Dorsolateral prefrontal cortex (tissue), 122 donors: ENCODE measurements at places on chromosomes 1 and 21.
A peak's percentile ranks its signal among the peaks of the same experiment; 100 is the strongest.

DNA sequence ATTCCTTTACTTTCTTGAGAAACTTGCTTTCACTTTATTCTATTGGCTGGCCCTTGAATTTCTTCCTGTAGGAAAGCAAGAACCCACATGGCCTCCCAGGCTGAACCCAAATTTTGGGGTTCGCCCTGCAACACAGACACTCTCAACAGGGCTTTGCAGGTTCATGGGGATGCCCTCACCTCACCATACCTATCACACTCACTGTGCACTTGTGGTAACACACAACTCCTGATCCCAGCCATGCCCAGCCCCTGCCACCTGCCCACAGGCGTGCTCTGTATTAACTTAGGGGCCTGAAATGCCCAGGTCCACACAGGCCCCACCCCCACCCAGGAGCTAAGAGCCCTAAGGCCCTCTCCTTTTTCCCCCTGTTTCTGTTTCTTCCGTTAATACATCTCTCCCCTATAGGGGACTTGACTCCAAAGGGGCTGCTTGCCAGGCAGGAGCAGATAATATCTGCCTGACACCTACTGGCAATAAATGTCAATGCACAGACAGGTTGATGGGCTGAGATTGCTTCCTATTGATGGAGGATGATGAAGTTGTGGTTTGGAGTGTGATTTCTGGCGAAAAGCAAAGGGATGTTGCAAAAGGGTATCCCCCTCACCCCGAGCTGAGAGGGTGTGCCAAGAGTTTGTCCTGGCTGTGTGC lies 171.5 kb downstream of the AJAP1 start:
- DNase-seq: peak; percentile 54

GRCh38 chr1:196207612-196208217 lies 400.5 kb downstream of the KCNT2 start:
- no peak for DNase-seq

GRCh38 chr1:209850342-209850979 lies 22.7 kb downstream of the UTP25 start:
- DNase-seq: peak; percentile 87

GRCh38 chr1:100422065-100422464 lies 69.8 kb downstream of the CDC14A start:
- DNase-seq: no peak

GRCh38 chr1:93434987-93435386 lies 12.9 kb upstream of the FNBP1L start:
- DNase-seq: no peak

DNA sequence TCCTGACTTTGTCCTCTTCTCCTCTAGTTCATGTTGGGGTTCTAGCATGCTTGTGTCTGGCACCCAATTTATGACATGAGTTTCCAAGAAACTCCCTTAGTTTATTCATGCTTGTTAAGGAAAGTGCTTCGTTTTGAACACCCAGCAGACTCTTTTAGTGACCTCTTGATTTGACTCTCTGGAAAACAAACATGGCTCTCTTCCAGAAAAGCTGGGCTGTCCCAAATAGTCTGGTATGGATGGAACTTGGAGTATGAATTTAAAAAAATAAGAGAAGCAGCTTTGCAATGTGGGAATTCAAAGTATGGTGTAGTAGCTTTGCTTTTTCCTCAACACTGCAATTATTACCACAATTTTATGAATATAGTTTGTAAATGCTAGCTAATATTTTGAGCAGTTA lies 143.4 kb upstream of the C8B start:
- DNase-seq: no peak

- peak; percentile 67 for DNase-seq
Observed at GRCh38 chr21:32306021-32306780, 7.5 kb downstream of the MRAP start.

DNA sequence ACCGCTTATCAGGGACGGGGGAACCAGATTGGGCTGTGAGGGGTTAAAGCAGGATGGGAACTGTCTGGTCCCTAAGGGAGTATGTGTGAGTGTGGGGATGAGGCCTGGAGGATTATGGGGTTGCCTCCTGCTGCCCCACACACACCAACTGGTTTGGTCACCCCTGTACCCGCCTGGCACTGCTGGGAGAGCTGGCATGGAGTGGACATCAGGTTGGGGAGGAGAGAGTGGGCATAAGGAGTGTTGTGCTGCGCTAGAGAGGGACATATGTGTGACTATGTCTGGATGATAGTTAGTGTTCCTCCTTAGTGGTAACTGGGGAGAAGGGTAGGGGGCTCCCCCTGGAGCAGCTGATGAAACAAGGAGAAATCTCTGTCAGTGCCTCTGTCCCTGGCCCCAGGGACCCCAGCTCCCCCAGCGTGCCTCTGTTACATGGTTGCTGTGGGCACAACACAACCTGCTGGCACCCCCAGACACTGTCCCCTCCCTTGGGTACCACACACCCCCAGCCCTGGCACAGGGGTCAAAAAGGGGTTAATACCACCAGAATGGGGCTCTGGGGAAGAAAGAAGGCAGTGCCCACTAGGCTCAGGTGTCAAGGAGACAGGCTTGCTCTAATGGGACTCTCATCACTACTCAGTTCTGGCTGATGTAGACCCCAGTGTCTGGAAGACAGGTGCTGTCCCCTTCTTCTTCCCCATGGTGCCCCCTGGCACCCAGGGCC lies 1.9 kb downstream of the ZBTB7B start:
- DNase-seq: no peak

GRCh38 chr1:203475012-203475981 lies at the start of gene PRELP:
Gene PRELP, plus strand, starts transcription at chr1:203475806. Its CDS starts 7,379 bp downstream, at chr1:203483185.
- DNase-seq: peak; percentile 35

GRCh38 chr1:56469640-56470371 lies 109.6 kb downstream of the PLPP3 start:
- no peak for DNase-seq

GRCh38 chr1:53543778-53544695 lies 84.8 kb downstream of the DMRTB1 start:
- no peak for DNase-seq

DNA sequence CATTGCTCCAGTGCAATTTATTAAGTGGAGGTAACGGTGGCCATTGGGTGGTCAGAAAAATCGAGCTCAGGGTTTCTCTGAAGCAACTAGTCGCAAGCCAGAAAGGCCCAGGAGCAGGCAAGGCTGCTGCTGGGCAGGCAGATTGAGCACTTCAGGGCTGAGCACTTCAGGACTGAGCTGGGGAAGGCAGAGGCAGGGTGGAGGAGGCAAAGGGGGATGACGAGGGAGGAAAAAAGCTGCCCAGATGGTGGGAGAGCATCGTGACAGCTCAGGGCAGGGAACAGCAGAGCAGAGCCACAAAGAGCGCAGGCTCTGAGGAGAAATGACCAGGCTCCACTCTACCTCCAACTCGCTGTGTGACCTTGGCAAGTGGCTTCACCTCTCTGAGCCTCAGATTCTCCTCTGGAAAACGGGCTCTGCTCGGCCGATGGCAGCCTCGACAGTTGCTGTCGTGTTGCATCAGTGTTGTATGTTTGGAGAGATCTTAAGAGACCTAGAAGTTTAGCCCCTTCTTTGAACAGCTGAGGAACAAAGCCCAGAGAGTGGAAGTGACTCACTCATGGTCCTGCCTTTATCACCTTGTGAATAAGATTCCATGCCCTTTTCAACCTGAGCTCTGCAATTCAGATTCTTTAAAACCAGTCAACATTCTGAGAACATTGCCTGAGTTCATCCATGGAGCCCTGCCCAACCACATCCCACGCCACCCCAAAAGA lies 141.4 kb downstream of the SYF2 start:
- DNase-seq: no peak

DNA sequence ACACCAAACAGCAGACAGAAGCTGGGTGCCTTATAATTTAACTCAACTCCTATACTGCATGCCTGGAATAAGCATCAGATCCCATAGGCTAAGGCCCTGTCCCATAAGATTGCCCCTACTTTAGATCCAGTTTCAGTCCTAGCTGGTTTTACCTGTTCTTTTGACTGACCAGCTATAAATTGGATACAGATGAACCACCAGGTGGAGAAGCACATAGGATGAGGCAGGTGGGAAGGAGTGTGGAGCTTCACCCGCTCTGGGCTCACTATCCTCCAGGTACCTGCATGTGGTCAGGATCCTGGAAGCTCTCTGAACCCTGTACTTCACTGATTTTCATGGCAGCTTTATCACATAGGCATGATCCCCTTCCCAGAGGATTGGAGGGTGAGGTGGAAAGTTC lies 51.3 kb downstream of the MAST2 start:
- no peak for DNase-seq

DNA sequence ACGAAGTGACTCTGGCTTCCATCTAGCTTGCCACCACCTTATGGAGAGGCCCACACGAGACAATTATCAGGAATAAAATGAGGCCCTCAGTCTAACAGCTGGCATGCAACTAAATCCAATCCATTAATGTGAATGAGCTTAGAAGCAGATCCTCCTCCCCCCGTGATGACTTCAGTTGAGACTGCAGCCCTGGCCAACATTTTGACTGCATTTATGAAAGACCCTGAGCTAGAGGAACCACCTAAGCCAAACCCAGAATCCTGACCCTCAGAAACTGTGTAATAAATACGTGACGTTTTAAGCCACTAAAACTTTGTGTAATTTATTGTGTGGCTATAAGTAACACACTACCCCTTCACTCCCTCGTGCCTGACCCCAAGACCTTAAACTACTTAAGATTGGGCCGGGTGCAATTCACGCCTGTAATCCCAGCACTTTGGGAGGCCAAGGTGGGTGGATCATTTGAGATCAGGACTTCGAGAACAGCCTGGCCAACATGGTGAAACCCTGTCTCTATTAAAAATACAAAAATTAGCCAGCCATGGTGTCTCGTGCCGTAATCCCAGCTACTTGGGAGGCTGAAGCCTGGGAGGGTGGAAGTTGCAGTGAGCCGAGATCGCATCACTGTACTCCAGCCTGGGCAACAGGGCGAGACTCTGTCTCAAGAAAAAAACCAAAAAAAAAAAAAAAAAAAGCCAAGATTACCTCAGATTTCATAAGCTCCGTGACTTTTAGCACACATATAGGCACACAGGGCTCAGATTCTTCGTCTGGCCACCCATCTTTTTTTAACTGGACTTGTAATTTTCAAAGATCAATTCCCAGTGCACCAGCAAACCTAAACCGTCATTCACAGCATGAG lies 72.5 kb downstream of the ENAH start:
- no peak for DNase-seq

GRCh38 chr1:63674238-63674864 lies 81.1 kb downstream of the PGM1 start:
- peak; percentile 64 for DNase-seq

DNA sequence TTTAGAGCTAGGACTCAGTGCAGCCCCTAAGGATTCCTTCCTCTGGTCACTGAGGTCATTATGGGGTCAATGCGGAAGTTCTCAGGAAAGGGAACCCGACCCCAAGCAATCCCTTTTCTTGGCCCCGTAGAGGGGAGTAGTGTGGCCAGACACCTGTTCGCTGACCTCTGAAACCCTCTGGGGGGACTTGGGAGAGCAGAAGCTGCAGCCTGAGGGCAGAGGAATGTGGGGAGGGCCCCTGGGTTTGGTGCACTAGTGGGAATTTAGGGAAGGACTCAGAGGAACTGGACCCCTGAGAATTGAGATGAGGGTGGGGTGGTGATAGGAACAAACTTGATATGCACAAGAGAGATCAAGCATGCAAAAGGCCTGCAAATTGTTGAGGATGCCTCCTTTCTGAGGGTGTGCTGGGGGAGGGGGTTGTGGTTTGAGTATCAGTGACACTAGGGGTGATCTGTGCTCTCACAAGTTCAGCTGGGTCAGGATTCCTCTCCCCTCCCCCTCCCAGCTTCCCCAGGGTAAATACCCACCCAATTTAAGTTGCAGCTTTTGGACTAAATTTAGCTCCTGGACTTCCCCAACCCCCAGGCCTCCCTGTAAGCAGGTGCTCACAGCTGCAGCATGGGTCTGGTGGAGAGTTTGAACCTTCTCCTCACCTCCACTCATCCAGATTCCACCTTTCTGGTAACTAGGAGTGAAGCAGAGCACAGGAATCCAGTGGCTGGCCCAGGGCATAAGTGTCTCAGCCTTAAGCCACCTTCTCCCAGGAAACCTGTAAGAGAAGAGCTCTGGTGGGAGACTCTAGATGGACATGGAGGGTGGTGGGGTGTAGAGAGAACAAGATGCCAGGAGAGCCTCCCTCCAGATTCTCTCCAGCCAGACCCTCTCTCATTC lies 13.5 kb downstream of the ADAMTSL4 start:
- no peak for DNase-seq

DNA sequence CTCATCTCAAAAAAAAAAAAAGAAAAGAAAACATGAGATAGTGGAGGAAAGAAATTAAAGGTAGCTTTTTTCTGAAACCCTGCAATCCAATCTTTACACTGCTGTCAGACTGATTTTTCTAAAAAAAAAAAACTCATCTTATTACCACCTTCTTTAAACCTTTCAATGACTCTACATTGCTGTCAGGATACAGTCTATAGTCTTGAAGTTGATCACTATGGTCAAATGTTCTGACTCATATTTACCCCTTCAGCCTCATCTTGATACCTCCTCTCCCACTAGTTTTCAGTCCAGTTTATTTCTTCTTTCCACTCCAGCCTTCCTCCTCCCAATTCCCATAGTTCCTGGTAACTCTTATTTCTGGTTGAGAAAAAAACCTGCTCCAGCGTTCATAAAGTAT lies 17.7 kb upstream of the NFIA start:
- DNase-seq: no peak

- DNase-seq: no peak
Observed at GRCh38 chr21:14538483-14538882, 7.6 kb downstream of the SAMSN1 start.

DNA sequence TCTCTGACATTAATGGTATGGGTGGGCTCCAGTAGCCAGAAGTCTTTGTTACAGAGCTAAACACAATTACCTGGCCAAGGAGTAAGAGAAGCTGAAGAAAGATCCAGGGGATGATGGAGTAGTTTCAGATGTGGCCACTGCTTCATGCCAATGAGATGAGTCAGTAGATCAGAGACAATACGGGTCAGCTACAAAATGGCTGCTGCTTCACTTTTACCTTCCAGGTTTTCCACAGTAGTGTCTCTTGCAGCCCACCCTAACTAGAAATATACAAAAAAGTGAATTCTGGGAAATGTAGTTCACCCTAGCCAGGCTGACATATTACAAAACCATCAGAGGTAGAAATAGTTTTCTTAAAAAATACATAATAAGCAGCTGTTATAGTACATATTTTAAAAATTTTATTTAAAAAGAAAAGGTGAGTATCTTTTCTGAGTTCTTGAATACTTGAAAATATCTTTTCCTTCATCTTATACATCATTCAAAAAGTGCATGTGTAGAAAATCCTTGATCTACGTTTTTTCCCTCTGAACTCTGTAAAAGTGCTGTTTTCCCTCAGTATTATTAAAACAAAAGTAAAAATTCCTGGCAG lies 36.1 kb downstream of the LRIF1 start:
- DNase-seq: no peak

- DNase-seq: no peak
Observed at GRCh38 chr21:37348664-37349063, 17.9 kb upstream of the DYRK1A start.

DNA sequence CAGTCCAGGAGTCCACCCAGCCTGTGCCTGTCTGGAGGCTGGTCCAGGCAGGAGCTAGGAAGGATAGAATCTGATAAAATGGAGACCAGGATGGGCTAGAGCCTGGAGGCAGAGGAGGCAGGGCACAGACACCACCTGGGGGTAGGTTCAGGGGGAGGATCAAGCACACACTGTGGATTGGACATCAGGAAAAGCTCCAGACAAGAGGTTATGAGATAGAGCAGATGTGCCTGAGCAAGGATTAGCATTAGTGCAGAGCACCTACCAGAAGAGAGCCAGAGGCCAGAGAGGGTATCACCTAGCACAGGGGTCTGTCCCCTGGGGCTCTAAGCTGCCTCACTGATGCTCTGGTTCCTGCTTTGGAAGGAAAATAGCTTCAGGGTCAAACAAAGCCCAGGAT lies 216.7 kb upstream of the ZC3H12A start:
- no peak for DNase-seq

GRCh38 chr1:159783724-159784123 lies 3.0 kb downstream of the DUSP23 start:
- DNase-seq: no peak

GRCh38 chr1:209727785-209728184 lies 23.1 kb downstream of the HSD11B1 start:
- no peak for DNase-seq
